Activated CD4-positive, alpha-beta T cell treated with anti-CD3 and anti-CD28 coated beads, Interleukin-2, amount 10 ng/mL, durations not matched to agents 7 days and 5 days (primary cell): ENCODE measurements at places on chromosomes 3 and 15.
A peak's percentile ranks its signal among the peaks of the same experiment; 100 is the strongest.

- no peak for DNase-seq
Observed at GRCh38 chr3:33001889-33002288, 50.4 kb downstream of the CCR4 start.

DNA sequence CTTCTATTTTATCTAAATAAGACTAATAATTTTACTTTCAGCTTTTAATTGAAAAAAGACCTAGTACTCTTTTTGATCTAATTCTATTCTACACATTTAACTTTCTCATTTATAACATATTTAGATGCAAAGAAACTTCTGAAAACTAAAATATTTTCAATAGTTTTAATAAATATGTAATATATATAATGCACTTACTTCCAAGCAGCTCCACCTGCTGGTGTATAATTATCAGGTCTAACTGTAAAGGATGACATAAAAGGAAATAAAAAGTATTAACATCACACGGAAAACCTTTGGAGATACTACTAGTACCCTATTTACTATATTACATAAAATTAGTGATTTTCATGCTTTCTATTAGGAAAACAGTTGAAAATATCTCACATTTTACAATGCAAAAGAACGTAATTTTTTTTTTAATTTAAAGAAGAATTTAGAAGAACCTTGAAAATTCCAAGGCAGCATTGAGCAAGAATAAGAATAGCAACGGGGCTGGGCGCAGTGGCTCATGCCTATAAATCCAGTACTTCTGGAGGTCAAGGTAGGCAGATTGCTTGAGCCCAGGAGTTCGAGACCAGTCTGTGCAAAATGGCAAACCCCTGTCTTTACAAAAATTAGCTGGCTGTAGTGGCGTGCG, 10.2 kb downstream of the PLSCR5 start:
- peak; percentile 14 for DNase-seq

DNA sequence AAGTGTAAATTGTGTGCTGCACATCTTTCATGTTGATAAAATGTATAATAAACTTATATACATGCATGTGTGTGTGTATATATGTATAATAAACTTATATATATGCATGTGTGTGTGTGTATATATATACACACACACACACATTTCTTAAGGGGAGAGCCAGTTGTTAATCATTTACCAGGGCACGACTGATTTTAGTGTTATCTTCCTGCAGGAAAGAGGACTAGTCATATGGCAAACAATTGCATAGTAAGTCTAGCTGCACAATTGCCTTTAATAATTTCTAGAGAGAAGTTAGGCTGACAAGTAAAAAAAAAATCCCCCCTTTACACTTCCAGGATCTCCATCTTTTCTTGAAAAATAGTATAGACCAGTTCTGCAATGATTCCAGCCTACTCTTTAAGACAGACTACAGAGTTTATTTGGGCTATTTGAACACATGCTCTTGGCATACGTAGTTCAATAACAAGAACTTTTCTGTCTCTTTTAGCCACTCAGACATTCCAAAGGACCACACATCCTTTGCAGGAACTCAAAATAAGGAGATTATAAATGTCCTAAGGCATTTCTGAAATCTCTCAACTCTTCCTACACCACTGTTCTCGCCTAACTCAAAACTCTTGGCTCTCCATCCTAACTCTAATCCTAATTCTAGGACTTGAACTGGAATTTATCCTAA, 163.6 kb upstream of the SETMAR start:
- DNase-seq, result no peak

GRCh38 chr15:47399100-47399499, 318.2 kb upstream of the SEMA6D start:
- DNase-seq, result no peak

DNA sequence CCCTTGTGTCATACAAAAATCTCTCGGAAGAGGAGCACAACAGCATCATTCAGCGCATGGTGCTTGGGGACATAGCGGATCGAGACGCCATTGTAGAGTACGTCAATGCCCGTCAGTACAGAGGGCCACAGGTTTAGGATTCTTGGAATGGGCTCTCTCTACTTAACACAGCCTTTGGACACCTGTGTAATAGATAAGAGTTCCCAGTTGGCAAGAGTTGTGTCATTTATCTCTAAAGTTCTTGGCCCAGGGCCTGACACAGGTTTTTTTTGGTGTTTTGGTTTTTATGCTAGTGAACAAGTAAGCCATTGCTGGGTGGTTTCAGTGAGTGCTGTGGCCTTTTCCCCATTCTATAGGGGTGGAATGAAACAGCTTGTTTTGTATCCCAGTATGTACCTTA, 54.1 kb downstream of the SNRK start:
- DNase-seq, result no peak

DNA sequence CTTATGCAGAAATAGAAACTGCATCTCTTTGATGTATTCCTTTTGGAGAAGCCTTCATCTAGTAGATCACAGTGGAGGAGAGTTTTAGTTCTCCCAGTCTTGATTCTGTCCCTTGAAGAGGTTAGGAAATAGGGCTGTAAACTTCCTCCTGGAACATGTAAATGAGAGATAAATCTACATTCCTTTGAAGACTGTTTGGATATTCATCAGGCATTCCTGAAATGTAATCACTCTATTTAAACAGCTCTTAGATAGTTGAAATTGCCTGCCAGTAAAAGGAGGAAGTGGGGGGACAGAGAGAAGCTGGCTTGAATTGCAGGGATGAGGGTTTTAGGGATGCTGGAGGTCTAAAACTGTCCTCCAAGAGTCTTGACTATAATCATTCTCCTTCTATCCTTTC, 254.3 kb upstream of the LRRC3B start:
- DNase-seq, result no peak

- no peak for DNase-seq
Observed at GRCh38 chr3:111763001-111763471, 96.0 kb upstream of the PHLDB2 start.

DNA sequence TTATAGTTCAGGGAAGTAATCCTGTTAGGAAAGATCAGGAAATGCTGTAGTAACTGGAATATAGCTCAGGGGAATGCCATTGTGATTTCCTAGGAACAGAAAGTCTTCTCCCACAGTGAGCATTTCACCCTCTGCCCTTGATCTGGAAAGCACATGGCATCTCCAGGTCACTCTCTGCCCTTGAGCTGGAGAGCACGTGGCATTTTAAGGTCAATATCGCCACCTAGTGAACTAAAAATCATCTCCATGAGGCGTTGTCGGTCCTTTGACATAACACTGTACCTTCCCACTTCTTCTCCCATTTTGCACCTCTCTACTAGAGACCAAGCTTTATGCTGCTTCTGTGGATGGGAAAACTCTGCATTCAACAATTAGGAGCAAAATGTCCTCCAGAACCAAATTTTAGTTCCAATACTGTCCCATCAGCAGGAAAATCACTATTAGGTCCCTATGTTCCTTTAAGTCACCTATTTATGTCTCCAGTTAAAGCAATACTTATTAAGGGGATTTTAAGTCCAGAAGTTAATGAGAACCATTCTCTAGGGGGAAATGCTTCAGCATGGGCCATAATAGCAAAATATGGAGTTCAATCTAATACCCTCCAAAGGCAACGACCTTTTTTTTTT, 54.7 kb upstream of the GK5 start:
- DNase-seq, result peak; percentile 64

- no peak for DNase-seq
Observed at GRCh38 chr15:89375093-89376005, 40.7 kb upstream of the POLG start.
